Iris pigment epithelial cell (primary cell): ENCODE measurements at places on chromosomes 7 and 10.
A peak's percentile ranks its signal among the peaks of the same experiment; 100 is the strongest.

DNA sequence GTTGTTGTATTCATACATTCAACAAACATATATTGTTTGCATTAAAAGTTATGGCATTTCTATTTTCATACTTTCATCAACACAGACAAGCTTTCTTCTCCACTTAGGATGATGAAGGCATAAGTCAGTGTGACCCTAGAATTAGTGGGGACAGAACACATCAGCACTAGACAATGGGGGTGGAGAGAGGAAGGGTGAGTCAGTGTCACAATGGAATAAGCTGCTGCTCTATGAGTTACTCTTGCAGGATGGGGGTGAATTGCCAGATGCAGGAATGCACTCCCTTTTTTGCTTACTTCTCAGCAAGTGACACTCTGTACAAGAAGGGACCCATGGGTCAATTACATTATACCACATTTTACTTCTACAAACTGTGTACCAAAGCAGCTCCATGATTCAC is 74.0 kb downstream of the DGKI start:
- peak; percentile 83 for DNase-seq

GRCh38 chr7:130065500-130066152 is 4.7 kb upstream of the KLHDC10 start:
- DNase-seq: no peak

DNA sequence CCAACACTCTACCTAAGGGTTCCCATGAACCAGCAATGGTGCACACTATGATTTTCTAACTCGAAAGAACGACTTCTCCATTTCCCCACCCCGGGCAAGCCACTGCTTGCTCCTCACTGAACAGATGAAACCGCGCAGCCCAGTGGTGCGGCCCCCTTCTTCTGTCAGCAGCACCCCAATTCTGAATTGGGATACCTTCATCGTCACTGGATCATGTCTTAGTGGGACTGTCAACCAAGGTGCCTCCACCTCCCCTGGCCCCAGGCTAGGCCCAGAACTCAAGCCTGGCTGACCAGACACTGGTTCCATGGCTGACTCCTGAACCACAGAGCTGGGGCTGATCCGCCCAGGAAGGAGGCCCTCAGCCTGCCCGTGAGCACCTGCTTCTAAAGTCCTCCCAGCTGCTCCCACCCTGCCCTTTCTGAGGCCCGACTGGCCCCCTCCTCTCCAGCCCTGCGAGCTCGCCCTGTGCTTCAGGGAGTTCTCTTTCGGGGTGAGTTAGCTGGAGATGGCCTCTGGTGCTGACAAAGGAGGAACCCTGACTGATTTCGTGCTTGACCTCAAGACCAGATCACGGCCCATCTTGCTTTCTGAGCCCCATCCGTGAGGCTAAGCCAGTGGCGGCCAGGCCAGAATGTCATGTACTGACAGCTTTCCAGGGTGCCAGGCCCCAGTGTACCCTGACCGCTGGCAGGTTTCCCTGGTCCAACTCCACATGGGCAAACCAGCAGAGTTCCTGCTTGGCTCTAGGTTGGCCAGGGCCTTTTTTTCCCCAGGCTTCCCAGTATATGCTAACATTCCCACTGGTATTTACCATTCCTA is 44.5 kb downstream of the FAM53B start:
- DNase-seq: no peak

DNA sequence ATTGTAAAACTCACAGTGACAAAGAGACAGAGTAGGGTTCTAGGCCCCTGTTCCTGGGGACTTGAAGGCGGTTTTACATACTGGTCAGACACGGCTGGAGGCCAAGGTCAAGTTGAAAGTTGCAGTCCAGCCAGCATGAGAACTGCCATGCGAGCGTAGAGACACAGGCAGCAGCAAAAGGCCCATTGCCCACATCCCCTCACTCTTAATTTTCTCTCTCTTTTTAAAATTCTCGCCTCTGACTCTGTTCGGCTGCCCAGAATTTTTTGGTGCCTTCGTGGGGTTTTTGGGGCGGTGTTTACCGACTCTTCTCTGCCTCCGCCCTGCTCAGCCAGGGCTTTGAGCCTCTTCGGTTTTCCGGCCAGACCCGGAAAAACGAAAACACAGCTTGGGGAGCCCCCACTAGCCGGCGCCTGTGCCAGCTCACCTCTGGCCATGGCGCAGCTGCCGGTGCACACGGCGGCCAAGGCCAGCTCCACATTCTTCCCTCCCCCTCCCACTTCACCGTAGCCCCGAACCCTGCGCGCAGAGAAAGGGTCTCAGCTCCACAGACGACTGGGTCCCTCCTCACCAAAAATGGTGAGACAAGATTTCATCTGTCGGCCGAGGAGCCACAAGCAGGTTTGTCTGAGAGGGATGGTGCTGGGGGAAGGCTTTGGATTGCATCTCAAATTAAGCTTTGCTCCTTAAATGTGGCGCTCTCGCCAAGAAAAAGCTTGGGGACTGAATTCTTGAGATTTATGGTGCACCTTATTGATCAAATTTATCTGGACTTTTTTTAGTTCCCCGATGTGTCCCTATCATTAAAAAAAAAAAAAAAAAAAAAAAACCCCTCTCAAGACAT is 2.3 kb upstream of the HOXA13 start:
- no peak for DNase-seq

DNA sequence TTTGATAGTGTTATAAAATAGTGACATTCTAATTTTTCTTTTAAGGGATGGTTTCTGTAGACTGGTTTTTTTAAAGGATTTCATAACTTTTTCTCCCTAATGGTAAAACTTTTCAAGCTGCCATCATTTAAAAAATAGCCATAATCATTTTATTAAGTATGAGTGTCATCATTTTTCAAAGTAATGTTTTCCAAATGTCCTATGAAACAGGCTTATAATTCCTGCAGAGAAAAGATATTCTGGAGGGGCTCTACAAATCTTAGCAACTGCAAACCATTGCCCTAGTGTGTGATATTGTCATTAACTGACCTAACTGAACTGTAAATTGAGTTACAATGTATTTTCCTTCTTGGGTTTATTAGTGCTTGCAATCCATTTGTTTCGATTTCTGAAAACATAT is 226.0 kb downstream of the BBS9 start:
- no peak for DNase-seq
